NCI-H524 treated with DMSO at 0.1 percent for 48 hours (cell line): ENCODE measurements at places on chromosomes 2 and 18.

- no peak for DNase-seq
Measured at GRCh38 chr18:25136416-25137196, 215.4 kb downstream of the ZNF521 start.

DNA sequence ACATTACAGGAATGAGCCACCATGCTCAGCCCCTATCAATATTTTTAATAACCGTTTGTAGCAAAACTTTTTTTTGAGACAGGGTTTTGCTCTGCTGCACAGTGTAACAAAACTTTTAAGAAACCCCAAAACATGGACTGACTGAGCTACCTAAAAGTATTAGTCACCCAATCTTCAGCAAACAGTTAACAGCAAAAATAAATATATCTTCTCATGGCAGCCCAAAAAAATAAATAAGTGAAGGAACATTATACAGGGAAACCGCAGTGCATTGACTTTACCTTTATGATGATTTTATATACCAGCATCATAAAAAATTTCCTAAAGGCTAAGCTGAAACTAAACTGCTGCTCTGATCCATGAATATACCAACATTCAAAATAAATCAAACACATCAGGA, 424.6 kb downstream of the METTL4 start:
- DNase-seq = no peak

- DNase-seq = peak; percentile 84
Measured at GRCh38 chr18:58227361-58227930, 183.4 kb downstream of the NEDD4L start.

GRCh38 chr18:38081516-38081915, 515.9 kb upstream of the CELF4 start:
- DNase-seq = no peak

GRCh38 chr2:240569998-240570530, 1.8 kb downstream of the RNPEPL1 start:
- DNase-seq = no peak

GRCh38 chr2:118246726-118247125, 158.5 kb downstream of the INSIG2 start:
- DNase-seq = no peak

DNA sequence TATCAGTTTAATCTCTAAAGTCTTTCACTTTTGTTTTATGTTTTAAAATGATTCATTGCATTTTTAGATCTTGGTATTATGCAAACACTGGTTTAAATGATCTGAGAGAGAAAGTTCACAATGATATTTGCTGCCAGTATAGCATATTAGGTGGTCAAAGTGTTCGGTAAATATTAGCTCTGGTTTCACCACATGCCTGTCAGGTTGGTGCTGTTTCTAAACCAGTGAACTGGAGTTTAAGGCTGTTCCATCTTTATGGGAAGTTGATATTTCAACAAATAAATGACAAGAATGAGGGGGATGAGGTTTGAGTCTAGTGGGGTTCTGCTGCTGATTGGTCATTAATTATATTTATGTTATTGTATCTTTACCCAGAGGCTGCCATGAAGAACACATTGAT, 436.4 kb downstream of the DCDC2C start:
- DNase-seq = no peak

- no peak for DNase-seq
Measured at GRCh38 chr2:12722447-12723316, 5.9 kb downstream of the TRIB2 start.

DNA sequence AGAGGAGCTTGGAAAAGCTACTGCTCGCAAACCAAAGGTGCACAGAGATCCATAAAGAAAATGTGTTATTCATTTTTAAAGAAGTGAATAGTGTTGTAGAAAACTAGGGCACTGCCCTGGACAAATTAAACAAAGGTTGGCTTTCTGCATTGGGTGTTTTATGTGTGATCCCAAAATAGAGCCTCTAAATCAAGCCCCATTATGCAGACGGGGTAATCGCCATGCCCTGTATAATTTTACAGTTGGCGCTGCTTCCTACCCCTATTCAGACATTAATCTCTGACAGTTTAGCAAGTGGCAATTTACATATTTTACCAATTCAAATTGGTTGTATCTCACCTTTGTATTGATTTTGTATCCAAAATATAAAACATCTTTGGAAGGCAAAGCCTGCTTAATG, 109.1 kb downstream of the PID1 start:
- DNase-seq = no peak

GRCh38 chr2:140185076-140185475, 1404.9 kb upstream of the NXPH2 start:
- DNase-seq = no peak

DNA sequence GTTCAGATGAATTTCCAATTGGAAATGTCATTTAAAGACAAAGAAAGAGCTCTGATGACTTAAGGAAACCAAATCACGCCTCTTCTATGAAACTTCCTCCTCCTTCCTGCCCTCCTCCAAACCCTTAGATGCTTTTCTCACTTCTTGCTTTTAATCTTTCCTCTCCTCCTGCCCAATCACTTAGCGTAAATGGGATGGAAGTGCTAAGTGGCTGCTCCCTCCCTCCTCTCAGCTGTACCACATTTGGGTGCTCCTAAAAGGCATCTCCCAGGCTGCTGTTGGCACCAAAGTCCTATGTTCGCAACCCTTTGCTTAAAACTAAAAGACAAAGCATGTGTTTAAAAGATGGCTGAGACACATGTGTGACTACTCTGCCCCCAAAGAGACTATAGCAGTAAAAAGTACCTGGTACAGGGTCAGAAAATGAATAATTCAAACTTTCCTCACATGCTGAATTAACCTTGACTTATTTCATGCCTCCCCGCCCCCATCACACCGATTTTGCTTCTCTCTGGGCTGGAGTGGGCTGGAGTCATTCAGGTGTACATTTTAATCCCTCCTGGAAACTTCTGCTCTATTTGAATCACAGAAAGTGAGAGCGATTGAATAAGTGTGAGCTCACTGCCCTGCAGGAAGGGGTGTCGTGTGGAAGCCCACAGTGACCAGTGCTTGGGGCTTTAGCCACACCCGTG, 59.2 kb upstream of the KLF7 start:
- no peak for DNase-seq

GRCh38 chr18:22475426-22476100, 57.8 kb upstream of the CTAGE1 start:
- DNase-seq = no peak

GRCh38 chr2:151967829-151968722, 130.8 kb downstream of the CACNB4 start:
- DNase-seq = no peak

- no peak for DNase-seq
Measured at GRCh38 chr2:59083075-59083828, 842.1 kb upstream of the FANCL start.

DNA sequence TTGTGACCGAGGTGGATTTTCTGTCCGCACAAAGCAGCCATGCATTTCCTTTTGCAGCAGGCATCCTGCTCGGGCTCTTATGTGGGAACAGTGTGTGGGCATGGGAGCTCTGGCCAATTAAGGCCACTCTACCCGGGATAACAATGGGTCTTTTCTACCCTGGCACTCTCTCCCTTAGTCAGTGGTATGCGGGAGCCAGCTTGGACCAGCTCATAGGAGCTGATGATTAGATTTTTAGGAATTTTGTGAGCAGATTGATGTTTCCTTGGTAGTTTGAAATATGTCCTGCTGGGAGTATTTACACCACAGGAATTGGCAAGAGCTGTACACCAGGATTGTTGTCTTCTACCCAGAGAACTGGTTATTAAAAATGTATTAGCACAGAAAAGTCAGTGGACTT, 89.3 kb downstream of the SPP2 start:
- DNase-seq = no peak

- DNase-seq = no peak
Measured at GRCh38 chr2:128786316-128786715, 467.6 kb upstream of the HS6ST1 start.

DNA sequence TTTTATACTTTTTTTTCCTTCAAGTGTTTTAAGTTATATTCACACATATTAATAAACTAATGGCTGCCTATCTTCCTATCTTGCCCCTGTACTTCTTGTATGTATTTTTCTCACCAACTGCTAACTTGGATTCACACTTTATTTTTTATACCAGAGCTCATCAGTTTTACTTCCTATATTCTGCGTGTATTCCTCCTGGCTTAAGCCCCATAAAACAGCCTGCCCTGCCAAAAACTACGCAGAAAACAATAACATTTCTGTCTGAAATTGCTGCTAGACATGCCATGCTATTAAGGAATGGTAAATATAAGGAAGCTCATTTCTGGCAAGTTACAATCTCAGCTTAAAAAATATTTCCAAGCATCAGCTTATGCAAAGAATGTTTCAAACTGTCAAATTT, 172.3 kb downstream of the UBE2E3 start:
- no peak for DNase-seq

GRCh38 chr2:241033336-241033987, 35.0 kb downstream of the SNED1 start:
- DNase-seq = no peak

DNA sequence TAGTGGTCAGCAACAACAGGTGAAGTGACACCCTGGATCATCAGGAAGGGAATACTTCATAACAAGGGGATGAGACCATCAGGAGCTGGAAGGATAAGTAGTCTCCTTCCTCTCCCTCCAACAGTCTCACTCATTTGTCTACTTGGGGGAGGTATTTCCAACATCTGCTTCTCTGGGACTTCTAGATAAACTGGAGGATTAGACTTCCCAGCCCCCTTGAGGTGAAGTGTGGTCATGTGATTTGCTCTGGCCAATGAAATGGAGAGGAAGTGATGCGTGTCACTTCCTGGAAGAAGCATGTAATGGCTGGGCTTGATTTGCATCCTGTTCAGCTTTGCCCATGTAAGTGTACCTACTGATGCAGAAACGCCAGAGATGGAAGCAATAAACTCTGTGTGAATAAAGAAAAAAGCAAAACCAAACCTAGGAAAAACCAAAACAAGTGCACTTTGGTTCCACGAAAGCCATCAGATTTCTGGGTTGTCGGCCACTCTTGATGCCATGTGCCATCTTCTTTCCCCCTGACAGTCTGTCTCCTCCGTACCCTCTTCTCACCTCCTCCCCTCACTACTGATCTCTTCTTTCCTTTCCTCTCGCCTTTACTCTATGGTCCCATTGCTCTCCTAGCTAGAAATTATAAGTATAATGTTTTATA, 76.1 kb upstream of the DNMT3A start:
- peak; percentile 65 for DNase-seq

GRCh38 chr2:197274937-197275336, 35.6 kb downstream of the ANKRD44 start:
- DNase-seq = no peak
